ENCODE measurements at places on chromosomes 7 and 10.
A peak's percentile ranks its signal among the peaks of the same experiment; 100 is the strongest.

- no peak for DNase-seq
Measured at GRCh38 chr7:157955348-157955999, 618.7 kb downstream of the DNAJB6 start.

GRCh38 chr10:66006411-66006810, 919.4 kb upstream of the LRRTM3 start:
- DNase-seq: no peak

DNA sequence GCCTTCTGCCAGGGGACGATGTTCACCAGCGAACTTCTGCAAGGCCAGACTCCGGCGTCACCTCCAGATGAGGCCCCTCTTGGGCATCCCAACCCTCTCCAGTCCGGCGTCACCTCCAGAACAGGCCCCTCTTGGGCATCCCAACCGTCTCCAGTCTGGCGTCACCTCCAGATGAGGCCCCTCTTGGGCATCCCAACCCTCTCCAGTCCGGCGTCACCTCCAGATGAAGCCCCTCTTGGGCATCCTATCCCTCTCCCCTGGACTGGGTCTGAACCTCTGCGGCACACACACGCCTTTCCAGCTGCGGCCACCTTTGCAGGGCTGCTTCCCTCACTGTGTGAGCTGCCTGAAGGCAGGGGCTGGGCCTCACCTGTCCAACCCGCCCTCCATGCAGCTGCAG, 241.5 kb downstream of the ELFN1 start:
- no peak for DNase-seq

DNA sequence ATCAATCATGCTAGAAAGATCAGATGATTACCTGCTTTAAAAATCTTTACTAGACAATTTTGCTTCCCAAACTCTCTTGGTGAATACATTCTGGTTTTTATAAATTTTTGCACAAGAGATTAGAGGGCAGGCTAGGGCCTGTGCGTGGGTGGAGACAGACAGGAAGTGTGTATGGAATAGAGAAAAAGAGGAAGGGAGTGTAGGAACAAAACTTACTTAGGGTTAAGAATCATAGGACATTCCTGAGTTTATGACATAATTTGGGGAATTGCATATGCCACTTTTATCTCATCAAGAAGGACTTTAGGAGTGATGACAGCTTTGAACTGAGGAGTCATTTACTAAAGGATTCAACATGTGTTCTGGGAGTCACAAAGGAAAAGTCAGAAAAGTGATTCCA, 31.3 kb downstream of the LAMB1 start:
- DNase-seq: no peak

DNA sequence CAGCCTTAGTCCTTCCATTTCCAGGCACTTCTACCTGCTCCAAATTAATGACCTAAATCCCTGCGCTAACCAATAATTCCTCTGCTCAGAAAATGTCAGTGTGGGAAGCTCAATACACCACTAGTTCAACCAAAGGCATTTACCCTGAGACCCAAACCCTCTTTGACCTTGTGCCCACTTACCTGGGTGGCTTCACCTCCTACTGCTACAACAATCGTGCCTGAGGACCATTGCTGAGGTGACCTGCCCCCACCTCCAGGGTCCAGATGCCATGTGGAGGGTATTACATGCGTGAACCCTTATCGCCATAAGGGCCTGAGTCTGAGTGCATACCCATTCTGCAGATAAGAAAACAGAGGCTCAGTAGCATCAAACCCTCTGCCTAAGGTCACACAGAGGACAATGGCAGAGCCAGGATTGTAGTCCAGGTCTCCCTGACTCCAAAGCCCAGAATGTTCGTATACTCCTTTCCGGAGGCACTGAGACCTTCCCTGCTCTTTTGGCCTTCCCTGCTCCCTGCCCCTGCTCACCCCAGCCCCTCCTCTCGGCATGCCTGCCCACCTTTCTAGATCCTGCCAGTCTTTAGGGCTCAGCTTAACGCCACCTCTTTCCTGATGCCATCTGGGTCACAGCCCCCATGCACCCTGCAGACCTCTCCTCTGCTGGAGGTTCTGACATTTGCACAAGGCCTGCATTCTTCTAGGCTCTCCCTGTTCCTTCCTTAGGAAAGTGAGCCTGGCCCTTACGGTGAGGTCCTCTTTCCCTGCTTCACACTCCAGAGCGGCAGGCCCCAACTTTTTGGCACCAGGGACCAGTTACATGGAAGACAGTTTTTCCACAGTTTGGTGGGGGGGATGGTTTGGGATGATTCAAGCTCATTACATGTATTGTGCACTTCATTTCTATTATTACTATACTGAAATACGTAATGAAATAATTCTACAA, 94.9 kb downstream of the CHST15 start:
- no peak for DNase-seq

- peak; percentile 40 for DNase-seq
Measured at GRCh38 chr7:96388620-96389383, 66.9 kb upstream of the SLC25A13 start.

DNA sequence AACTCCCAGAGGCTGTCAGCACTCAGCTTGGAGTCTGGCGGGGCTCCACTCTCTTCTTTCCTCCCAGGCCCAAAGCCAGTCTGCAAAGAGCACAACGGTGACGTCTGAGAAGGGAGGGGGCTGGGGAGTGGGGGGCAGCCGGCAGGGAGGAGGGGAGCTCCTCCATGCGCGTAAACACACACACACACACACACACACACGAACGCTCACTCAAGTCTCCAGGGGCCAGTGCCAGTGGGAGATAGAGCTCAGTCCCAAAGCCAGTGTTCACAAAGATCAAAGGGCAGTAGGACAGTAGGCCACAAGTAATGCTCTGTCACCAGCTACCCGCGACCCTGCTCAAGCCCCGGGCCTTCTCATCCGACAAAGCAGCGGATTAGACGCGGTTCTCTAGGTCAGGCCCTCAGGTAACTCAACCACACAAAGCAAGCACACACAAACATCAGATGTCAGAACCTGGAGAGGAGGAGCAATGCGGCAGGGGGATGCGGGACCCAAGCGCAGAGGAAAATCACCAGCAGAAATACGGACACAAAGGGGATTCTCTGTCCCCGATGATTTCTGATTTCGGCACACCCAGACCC, 19.9 kb downstream of the TCAF1 start:
- no peak for DNase-seq

- DNase-seq: no peak
Measured at GRCh38 chr7:156886020-156886795, 6.8 kb downstream of the LMBR1 start.

GRCh38 chr7:25262586-25262985, 34.3 kb upstream of the NPVF start:
- DNase-seq: no peak

DNA sequence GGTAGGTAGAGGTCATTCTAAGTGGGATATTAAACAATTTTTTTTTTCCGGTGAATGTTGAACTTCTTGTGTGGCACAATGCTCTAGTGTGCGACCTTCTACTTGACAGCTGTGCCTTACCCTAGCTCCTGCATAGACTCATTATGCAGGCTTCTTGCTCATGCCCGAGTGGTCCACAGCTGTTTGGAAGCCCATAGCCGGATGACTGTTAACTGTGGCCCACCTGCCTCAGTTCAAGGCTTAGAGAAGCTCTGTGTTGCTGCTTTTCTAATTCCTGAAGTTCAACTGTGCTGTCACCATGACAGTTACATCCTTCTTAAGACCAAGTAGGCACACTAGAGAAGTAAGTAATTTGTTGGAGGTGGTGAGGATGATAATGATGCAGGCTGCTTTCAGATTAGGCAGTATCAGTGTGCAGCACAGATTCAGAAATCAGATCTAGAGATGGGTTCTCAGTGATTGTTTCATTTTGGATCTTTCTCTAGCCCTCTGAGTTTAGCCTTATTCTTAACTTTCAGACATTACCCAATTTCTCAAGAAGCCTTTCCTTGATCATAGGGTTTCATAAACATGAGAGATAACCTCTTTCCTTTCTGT, 278.4 kb downstream of the PHF14 start:
- DNase-seq: no peak

DNA sequence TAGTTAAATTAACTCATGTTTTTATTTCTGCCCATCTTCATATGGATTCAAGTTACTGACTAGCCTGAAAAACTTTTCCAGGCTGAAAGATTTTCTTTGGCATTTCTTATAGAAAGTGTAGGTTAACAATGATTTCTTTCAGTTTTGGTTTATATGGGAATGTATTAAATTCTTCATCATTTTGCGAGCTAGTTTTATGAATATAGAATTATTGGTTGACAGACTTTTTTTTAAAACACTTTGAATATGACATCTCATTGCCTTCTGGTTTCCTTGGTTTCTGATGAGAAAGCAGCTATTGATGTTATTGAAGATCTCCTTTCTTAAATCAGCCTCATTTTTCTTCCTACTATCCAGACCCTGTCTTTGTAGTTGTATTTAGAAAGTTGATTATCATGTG, 211.0 kb upstream of the AKR1E2 start:
- no peak for DNase-seq

DNA sequence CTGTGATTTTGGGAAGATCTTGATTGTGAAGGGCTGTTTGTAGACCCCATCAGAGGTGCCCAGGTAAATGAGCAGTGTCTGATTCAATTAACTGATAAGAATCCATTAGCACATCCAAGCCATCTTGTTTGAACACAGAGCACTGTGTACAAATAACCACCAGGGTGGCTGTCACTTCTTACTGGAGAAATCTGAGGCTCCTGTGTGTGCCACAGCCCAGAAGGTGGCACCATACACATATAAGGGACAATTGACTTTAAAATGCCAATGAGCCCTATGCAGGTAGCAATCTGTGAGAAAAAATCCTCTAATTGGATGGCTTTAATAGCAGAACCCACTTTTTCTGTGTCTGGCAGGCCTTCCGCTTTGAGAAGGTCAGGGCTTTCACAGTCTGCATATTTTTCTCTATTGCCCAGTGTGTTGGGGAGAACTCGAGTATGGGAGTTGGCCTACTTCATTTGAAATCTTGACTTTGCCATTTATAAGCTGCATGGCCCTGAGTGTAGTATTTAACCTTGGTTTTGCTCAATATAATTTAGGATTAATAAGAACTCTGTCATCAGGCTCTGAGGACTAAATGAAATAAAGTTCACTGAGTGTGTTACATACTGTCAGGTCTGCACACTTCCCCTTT, 517.4 kb downstream of the CCSER2 start:
- DNase-seq: no peak

DNA sequence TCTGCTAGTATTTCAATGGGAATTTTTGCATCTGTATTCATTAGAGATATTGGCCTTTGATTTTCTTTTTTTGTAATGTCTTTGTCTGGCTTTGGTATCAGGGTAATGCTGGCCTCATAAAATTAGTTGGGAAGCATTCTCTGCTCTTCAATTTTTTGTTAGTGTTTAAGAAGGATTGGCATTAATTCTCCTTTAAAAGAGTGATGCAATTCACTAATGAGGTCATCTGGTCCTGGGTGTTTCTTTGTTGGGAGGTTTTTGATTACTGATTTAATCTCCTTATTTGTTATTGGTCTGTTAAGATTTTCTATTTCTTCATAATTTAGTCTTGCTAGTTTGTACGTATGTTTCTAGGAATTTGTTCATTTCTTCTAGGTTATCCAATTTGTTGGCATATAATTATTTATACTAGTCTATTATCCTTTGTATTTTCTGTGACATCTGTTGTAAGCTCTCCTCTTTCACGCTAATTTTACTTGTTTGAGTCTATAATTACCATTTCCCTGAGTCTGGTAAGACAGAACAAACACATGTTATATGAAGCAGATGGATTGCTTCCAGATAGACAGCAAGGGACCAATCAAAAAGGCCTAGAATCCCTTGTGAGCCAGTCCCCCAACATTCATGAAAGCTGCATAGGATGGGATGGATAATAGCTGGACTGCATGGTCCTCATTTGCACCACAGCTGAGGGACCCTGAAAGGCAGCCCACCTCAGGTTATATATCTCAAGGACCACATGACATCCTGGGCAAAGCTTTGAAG, 54.4 kb downstream of the MTPAP start:
- no peak for DNase-seq

DNA sequence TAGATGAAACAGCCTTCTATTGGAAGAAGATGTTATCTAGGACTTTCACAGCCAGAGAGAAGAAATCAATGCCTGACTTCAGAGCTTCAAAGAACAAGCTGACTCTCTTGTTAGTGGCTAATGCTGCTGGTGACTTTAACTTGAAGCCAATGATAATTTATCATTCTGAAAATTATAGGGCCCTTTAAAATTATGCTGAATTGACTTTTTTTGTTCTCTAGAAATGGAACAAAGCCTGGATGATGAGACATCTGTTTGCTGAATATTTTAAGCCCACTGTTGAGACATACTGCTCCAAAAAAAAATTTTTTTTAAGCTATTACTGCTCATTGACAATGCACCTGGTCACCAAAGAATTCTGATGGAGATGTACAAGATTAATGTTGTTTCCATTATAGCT, 189.2 kb downstream of the MBL2 start:
- DNase-seq: no peak

DNA sequence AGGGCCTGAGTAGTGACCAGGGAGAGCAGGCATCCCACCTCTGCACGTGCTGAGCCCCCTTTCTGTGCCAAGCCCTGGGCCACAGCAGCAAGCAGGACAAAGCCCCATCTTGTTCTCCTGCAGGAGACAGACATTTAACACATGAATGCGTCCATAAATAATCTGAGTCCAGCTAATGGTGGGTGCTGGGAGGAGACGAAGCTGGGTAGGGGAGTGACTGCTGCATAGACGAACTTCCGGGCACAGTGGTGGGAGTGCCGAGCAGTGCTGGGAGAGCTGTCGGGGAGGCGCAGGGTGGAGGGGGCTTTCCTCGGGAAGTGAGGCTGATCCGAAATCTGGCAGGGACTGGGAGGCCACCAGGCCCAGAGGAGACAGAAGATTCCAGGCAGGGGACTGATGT, 35.2 kb upstream of the SLC29A3 start:
- DNase-seq: no peak

DNA sequence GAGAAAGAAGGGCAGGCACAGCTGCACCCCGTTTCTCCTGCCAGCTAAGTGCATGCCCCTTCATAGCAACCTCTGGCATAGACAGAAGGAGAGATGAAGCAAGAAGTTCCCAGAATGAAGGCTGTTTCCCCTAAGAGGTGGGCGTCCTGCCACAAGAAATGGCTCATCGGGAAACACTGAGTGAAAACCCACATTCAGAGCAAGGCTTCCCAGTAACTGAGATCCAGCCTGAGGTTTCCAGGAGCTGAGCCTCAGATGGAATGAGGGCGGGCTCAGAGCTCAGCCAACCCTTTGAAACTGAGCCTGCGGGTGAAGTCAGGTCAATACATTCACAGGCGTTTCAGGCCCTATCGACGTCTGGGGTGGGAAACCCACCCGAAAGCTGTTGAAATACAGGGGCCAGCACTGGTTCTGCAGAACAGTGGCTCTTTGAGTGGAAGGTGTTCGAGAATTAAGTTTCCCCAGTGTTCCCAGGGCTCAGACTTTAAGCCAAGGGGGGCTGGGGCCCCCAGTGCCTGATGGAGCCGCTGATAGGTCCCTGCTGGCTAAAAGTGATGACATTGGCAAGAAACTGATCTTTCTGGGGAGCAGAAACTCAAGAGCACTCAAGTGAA, 510.2 kb downstream of the RPS24 start:
- peak; percentile 82 for DNase-seq

DNA sequence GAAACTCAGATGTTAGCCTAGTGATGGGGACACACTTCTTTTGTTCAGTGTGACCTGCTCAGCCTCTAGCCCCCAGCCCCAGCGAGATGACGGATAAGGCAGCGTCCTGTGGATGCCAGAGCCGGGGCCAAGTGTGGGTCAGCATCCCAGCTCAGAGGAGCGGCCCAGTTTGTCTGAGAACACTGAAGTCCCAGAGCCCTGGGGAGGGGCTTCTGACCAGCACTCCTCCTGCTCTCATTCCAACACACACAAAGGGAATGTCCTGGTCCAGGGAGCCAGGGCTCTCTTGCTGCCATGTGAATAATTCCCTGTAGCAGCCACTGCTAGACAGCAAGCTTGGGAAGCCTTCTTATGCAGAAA, 4.5 kb upstream of the ATP6V0E2 start:
- DNase-seq: no peak
